ENCODE measurements at places on chromosomes 2 and 18.

GRCh38 chr2:239549711-239550255 is 149.0 kb upstream of the HDAC4 start:
- DNase-seq, result no peak

DNA sequence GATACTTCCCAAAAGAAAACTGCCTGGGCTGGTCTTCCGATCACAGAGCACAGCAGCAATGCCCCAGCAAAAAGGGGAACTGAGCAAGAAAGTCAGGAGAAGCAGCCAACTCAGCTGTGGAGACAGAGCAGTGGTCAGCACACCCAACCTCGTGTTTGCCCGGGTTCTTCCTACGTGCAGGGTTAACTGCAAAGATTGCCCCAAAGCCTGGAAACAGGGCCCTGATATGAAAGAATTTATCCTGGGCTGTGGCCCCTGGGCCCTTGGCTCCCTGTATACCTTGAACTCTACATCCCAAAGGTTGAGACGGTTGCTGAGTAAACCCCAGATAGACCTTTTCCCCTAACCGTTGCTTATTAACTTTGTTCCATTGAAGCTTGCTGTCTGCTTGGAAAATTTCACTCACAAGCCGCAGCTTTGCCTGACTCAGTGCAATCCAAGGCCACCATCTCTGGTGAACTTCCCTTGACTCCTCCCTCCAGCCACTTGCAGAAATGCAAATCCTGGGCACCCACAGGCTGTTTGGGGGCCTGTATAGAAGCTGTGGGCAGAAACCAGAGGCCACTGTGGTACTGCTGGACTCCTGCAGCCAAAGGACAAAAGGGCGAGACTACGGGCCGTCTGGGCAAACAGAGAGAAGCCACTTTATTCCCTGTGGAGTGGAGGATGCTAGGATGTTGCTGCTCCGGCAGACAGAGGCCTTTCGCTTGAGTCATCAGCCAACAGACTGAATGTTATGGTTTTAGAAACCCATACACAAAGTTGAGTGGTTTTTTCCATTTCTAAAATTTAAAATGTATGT is 18.2 kb downstream of the NRP2 start:
- peak; percentile 89 for DNase-seq

GRCh38 chr2:152242787-152243472 is 67.4 kb upstream of the STAM2 start:
- no peak for DNase-seq

GRCh38 chr2:54955358-54956110 is 94.7 kb downstream of the RTN4 start:
- no peak for DNase-seq

GRCh38 chr2:175027755-175028154 is 22.6 kb upstream of the CHN1 start:
- no peak for DNase-seq

Data from foreskin melanocyte (primary cell).